ENCODE measurements at places on chromosomes 7 and 10. TPM values are rescaled to one million over a fixed set of nuclear protein-coding genes. Genes with fewer than 3 reads are reported as not detected.

DNA sequence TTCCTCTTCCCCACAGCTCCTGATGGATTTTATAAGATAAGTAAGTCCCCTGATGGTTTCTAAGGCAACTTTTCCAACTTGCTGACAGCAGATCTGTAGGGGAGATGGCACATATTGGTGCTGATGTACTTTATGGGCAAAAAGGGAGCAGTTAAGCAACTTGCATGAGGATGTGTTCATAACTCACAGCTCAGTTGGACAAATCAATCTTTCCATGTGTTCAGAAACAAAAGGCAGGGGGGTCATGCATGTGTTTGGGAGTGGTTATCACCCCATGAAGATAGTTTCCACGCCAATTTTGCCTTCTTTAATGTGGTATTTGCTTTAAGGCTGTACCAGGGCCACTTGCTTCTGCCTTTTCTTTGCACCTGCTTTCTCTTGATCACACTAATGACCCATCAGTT, 6.1 kb downstream of the RBM20 start:
- no peak for DNase-seq

The LIPF gene
- not detected for total RNA-seq

DNA sequence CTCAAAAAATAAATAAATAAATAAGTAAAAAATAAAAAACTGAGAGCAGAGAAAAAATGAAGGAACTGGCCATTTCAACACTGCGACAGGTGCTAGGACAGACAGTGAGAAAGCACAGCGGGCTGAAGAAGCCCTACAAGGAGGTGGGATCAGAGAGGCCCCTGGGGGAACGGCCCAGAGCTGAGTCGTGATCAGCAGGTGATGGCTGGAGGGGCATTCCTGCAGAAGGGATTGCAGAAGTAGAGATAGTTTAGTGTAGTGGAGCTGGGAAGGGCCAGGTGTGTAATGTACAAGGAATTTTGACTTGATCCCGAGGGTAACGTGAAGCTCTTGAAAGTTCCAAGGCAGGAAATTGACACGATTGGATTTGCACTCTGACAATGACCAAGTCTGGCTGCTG, 112.1 kb downstream of the CUL2 start:
- no peak for DNase-seq

The UPK3BL1 gene
- 2.0 TPM for total RNA-seq

GRCh38 chr10:104804880-104805279, 163.8 kb downstream of the SORCS3 start:
- no peak for DNase-seq

DNA sequence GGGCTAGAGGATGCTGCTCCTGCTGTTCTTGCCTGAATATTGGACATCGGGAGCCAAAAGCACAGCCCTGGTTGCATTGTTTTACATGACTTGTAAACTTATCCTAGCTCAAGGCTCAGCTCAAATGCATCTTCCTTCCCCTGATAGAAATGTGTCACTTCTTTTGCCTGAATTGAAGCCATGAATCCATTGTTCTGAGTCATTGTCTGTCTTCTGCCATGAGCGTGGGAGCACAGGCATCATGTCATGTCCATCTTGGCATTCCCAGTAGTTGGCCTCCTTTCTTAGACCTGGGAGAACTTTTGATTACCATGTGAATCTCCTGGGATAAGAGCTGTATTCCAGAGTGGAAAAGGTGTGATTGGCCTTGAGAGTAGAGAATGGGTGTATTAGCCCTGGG, 54.1 kb upstream of the OPN4 start:
- no peak for DNase-seq

DNA sequence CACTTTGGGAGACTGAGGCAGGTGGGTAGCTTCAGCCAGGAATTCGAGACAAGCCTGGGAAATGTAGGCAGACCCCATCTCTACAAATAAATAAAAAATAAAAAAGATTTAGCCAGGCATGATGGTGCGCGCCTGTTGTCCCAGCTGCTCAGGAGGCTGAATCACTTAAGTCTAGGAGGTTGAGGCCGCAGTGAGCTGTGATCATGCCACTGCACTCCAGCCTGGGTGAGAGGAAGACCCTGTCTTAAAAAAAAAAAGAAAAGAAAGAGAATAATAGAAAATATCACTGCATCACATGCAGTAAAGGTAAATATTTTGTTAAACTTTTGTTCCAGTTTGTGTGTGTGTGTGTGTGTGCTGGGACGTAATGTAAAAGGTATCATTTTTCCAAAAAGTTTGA, 3.0 kb downstream of the STRIP2 start:
- DNase-seq = no peak

DNA sequence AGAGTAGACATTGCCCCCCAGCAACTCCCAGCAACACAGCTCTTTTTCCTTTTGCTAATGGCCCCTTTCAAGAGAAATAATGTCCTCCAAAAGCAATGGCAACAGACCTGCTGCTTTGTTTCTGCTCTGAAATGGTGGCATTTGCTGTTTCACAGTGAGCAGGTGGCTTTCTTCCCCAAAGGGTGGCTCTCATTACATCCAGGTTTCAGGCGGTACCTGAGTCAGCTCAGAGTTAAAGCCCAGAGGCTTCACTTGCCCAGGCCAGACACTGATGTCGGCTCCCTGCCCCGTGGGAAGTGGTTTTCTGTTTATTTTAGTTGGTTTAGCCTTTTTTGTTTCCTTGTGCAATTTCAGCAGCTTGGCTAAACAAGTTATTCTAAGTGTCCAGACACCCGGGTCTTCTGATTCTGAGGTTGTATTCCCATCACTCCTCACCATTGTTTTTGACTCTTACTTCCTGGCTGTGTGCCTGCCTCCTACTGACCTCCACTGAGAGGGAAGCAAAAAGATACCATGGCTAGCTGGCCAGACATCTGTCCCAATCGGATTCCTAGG, 7.8 kb upstream of the ATOH7 start:
- DNase-seq = no peak

- no peak for DNase-seq
Measured at GRCh38 chr7:54615537-54615936, 73.4 kb downstream of the VSTM2A start.

DNA sequence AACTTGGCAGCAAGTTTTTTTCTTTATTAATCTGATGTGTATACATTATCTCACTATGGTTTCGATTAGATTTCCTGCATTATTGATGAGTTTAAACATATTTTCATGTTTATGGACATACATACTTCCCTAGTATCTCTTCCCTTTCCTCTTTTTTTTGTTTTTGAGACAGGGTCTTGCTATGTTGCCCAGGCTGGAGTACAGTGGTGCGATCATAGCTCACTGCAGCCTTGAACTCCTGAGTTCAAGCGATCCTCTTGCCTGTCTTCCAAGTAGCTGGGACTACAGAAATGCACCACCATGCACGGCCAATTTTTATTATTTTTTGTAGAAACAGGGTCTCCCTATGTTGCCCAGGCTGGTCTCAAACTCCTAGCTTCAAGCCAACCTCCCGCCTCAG, 18.9 kb downstream of the BAZ1B start:
- DNase-seq = no peak

DNA sequence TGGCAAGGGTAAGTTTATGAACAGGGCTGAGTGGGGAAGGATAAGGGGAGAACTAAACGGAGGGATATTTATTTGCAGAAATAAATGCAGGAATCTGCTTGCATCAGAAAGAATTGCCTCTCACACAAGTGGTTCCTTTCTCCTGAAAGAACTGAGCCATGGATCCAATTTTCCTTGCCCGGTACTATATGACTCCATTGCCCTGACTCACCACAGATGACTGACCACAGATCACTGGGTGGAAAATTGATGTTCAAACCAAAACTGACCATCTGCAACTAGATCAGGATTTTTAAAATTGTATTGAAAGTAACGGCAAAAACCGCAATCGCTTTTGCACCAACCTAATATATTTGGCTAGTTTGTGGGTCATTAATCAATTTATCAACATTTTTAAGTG, 6.2 kb upstream of the MACC1 start:
- no peak for DNase-seq

- no peak for DNase-seq
Measured at GRCh38 chr7:90727412-90727811, 131.3 kb downstream of the CDK14 start.

- no peak for DNase-seq
Measured at GRCh38 chr7:6571160-6571779, 6.0 kb upstream of the ZDHHC4 start.

GRCh38 chr10:48656914-48657305, 27.8 kb upstream of the WDFY4 start:
- no peak for DNase-seq

GRCh38 chr10:127283576-127283975, 87.2 kb upstream of the INSYN2A start:
- no peak for DNase-seq

DNA sequence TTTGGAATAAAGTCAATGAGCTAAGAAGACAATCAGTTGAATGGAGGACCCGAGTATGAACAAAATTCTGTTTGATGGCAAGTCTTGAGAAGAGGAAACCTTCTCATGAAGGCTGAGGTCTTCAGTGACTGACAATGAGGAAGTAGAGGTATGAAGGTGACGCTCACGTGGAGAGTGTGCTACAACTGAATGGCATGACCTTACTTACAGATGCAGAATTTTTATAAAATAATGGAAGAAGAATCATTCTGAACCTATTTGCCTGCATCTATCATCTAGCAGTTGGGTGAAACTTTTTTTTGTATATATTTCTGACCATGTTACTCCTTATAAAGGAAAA, 19.4 kb upstream of the SP4 start:
- DNase-seq = no peak

DNA sequence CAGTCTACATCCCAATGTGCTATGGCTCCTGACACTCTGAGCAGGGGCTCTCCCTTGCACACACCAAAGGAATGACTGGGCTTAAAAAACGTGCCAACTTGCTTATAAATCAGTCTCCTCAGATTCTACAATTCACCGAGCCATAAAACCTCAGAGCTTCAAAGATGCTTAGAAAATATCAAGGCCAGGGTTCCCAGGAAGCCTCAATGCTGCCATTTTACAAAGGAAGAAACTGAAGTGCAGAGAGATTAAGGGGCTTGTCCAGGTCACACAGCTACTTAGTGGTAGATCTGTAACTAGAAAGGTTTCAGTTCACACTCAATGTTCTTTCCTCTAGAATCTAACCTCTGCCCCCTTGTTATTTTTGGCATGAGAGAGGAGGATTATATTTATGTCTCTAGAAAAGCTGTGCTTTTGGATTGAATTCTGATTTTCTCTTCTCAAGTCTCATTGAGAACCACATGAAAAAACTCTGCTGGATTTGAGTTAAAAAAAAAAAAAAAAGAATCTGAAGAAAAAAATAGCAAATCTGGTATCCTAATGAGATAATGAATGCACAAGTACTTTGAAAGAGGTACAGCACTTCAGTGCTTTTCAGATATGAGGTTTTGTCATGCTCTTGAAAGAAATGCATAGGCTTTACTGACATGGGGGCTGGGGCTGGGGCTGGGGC, 22.3 kb upstream of the TSPAN33 start:
- no peak for DNase-seq

The C10orf90 gene
- not detected for total RNA-seq

DNA sequence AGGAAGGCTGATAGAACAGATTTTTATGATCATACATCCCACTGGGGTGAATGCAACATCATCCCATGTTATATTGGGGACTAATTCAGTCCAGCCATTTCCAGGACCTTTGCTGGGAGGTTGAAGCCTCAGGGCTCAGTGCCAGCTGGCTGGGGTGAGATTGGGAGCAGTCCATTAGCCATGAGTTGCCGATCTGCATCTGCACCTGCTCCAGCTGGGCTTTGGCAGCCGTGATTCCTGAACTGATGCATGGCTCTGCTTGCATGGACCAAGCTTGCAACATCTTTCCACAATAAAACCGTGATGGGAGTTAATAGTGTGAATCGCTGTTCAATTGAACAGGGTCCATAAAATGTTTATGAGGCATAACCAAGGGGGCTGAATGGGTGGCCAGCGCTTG, 346.9 kb downstream of the TYW1 start:
- peak; percentile 11 for DNase-seq

The TMEM176A gene
- total RNA-seq = 32.6 TPM

DNA sequence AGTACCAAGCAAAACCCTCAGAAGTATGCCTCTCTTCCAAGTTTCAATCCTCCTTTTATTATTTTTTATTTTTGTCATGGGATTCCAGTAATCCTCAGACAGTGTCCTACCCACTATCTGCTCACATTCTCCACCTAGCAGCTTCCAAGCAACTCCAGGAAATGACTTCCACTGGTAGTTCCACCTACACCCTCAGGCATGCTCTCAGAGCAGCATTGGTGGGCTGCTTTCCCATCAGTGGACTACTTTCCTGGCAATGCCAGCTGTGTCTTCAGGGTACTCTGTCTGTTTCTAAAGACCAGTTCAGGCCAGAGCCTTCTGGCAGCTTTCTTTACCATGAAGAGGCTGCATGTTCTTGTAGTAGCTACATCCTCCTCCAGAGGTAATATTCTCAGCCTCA, 244.0 kb downstream of the HGF start:
- no peak for DNase-seq

The HOGA1 gene
- 13.2 TPM for total RNA-seq

DNA sequence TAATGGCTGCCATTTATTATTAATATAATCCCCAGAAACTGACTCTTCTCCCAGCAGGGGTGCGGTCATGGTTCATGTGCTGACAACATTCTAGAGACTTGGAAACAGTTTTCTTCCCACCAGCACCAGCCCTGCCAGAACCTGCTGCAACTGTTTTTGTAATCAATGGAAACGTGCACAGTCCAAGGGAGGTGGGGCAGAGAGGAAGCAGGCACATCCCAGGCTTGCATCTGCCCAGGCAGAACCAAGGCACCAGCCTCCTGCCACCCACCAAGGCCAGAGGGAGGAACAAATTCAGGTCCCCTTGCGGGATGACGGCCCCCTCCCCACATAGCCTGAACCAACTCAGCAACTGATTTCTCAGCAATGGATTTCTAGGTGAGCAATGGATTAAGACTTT, 119.0 kb downstream of the OAT start:
- DNase-seq = no peak

DNA sequence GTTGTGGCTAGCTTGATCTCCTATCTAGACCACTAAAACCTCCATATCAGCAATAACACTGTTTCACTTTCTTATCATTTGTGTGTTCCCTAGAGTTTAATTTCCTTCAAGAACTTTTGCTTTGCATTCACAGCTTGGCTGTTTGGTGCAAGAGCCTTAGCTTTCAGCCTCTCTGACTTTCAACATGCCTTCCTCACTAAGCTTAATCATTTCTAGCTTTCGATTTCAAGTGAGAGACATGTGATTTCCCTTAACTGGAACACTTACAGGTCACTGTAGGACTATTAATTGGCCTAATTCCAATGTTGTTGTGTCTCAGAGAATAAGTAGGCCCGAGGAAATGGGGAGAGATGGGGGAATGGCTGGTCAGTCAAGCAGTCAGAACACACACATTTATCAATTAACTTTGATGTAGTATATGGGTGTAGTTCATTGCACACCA, 10.6 kb upstream of the BPGM start:
- DNase-seq = no peak

The FRMPD2 gene
- total RNA-seq = 0.30 TPM

The ITGB8 gene
- 2.6 TPM for total RNA-seq

DNA sequence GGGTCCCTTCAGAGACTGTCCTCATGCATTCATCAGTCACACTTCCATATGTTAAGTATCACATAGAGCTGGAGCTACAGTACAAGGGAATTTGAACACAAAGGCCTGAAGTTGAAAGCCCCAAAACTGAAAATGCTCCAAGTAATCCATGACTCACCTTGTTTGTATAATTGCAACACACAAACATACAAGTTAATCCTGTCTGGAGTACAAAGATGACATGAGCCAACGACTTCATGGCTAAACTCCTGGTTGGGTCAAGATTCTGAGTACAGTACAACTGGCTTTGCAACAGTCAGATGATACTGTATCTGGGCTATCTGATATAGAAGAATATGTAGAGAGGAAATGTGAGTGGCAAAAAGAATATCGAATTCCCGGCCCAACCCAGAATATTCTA, 73.1 kb upstream of the AASS start:
- no peak for DNase-seq
